Substantia nigra (tissue), 51 donors: ENCODE measurements at places on chromosomes 11 and 22.

DNA sequence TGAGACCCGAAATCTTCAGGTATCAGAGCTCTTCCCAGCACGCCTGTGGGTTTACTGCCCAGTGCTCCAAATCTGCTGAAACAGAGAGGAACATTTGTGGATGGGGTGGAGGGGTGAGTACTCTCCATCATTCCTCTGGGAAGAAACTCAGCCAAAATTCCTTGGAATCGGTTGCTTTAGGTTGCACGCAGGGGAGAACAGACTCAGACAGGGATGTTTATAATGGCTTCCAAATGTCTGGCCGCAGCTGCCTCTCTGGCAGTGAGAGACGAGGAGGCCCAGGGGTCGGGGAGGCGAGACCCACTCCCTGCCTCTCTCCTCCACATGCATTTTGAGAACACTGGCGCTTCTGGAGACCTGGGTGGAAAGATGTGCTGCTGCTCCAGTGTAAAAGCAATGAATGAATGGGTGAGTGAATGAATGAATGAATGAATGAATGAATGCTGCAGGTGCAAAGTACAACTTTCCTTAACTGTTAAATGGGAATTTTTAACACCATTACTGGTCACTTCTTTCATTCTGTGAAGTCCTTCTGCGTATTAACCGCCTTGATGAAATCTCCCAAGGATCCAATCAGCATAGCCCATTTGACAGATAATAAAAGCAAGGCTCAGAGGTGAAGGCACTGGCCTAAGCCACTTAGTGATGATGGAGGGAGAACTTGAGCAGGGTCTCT lies 437.4 kb downstream of the MIAT start:
- no peak for DNase-seq

GRCh38 chr22:25881210-25881755 lies 139.3 kb downstream of the MYO18B start:
- DNase-seq: no peak

GRCh38 chr22:37634417-37634924 lies 5.0 kb upstream of the SH3BP1 start:
- DNase-seq: no peak

GRCh38 chr22:37016134-37016910 lies 2.9 kb downstream of the TST start:
- DNase-seq: no peak

DNA sequence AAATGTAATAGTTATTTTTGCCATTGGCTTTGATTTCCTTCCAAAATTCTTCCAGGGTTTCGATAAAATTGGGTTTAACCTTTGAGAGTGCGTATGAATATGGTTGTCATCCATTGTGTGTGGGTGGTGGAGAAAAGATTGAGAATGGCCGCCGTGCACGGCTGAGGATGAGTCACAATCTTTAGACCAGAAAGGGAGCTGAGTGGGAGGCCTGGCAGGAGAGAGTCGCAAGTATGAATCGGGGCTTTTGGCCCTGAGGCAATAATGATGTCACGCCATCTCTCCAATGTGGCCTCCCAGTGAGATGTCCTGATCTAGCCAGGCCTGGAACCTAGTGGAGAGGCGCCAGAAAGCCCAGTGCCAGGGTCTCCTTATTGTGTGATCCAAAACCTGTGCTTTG lies 33.1 kb upstream of the SMPD1 start:
- no peak for DNase-seq

- no peak for DNase-seq
Measured at GRCh38 chr11:69000391-69000790, 12.7 kb downstream of the MRGPRF start.

DNA sequence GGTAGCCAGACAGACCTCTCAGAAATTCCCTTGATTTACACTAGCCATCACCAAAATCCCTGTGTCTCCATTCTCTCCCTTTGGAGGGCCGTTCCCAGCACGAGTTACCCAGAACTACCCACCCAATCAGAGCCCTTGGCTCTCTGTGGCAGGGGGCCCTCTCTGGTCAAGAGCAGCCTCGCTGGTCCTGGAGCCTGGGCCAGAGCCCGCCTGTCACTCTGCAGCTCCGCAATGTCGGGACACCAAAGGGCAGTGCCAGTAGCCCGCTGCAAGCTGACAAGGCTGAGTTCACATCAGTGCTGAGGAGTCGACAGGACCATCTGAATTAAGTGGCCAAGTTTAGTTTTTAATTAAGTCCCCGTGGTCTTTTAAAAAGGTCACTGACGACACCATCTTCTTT lies 241.6 kb downstream of the ST3GAL4 start:
- DNase-seq: no peak
